ENCODE measurements at places on chromosomes 2 and 18. TPM values are rescaled to one million over a fixed set of nuclear protein-coding genes. Genes with fewer than 3 reads are reported as not detected.

- H3K36me3 ChIP-seq = peaks cover 53% of the 10 kb centered on the region
- H3K4me1 ChIP-seq = peaks cover 76% of the 10 kb centered on the region
- peak overlapping the region; percentile 95 for H3K27ac ChIP-seq
- peak; percentile 52 for DNase-seq
Observed at GRCh38 chr18:77101410-77102258, 30.9 kb downstream of the MBP start.

DNA sequence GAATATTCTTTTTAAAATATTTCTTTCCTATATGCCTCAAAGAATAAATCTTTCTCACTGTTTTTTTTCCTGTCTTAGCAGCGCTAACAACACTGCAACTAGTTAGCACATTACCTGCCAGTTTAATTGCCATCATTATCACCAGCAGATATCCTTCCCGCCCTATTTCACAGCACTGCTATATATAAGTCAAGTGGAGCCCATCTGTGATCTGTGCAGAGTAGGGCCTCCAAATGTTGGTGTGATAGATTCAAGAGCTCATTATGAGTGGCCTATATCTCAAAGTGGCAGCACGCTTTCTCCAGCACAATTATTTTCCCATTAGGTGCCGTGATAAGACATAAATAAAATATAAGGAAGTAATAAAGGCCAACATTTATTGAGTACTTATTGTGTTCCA lies 19.8 kb upstream of the RGPD4 start:
- no peaks in the 10 kb centered on the region for H3K27me3 ChIP-seq
- no peak overlapping the region for H3K4me3 ChIP-seq
- DNase-seq = no peak

Gene IWS1
- total RNA-seq = 53.1 TPM

- peaks cover 47% of the 10 kb centered on the region for H3K36me3 ChIP-seq
- H3K27me3 ChIP-seq = no peaks in the 10 kb centered on the region
- peak overlapping the region; percentile 75 for H3K27ac ChIP-seq
- peak overlapping the region; percentile 43 for H3K4me3 ChIP-seq
Observed at GRCh38 chr2:189874586-189875320, 90.5 kb downstream of the PMS1 start.

Gene CNGA3
- total RNA-seq = not detected

Gene HOXD8
- not detected for total RNA-seq

Gene GREB1L
- not detected for total RNA-seq

Gene NDUFS1
- total RNA-seq = 66.1 TPM

Gene NEUROD1
- not detected for total RNA-seq

Gene MAL
- total RNA-seq = 184 TPM

Gene CRYBA2
- total RNA-seq = not detected

Gene SP5
- not detected for total RNA-seq

DNA sequence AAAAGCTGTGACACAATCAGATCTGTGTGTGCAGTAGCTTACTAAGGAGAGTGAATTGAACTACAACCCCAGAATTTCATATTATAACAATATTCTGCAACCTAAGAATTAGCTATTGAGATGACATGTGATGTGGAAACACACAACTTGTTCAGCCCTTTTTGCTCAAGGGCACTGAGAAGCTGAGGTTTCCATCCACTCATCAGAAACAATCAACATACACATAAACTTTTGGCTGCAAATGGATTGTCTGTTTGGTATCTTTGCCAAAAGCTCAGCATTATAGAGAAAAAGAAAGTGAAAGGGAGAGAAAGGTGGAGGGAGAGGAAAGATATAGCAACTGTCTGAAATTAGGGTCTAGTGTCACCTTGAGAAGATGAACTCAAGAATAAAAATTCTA lies 117.2 kb upstream of the KLF7 start:
- H3K4me3 ChIP-seq = peak overlapping the region; percentile 70
- peaks cover 17% of the 10 kb centered on the region for H3K4me1 ChIP-seq
- peaks cover 4% of the 10 kb centered on the region for H3K36me3 ChIP-seq
- peak overlapping the region; percentile 83 for H3K27ac ChIP-seq

DNA sequence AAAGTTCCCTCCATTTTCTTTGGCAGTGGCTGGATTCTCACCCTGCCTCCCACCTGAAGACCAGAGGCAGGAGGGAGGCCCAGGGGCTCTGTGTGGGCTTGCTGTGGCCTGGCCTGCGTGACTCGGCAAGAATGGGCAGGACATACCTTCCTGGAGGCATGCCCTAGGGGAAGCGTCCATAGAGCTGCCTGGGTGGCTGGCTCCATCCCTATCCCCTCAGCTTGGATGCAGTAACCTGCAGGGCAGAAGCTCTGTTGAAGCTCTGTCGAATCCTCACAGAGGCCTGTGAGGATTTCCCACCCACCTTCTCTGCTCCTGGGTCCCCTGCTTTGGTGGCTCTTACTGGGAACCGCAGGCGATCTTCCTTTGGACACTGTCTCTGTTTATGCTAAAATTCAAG lies 1.3 kb upstream of the PRSS56 start:
- H3K4me3 ChIP-seq = no peak overlapping the region
- DNase-seq = no peak
- H3K36me3 ChIP-seq = no peaks in the 10 kb centered on the region
- no peak overlapping the region for H3K27ac ChIP-seq
- H3K27me3 ChIP-seq = peaks cover 25% of the 10 kb centered on the region

Gene GPR35
- total RNA-seq = 19.2 TPM

DNA sequence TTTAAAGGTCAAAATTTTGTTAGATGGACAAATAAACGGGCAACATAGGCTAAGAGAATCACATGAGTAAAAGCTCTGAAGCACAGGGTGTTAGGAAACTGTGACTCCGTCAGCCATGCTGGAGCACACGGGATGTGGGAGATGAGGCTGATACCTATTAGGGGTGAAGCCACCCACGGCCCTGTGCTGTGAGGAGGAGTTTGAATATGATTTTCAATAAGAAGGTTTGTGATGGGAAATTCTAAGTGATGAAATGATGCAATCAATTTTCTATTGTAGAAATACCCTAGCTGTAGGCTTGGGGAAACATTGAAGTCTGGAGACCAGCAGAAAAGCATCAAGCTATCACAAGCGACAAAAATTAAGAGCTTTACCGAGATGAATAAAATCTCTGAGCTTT lies 431.3 kb downstream of the CMPK2 start:
- H3K4me1 ChIP-seq = no peaks in the 10 kb centered on the region
- no peak for DNase-seq
- H3K27me3 ChIP-seq = no peaks in the 10 kb centered on the region
- H3K36me3 ChIP-seq = no peaks in the 10 kb centered on the region
- no peak overlapping the region for H3K27ac ChIP-seq

GRCh38 chr2:104873689-104874054 lies 19.8 kb downstream of the POU3F3 start:
- peaks cover 7% of the 10 kb centered on the region for H3K4me1 ChIP-seq
- no peaks in the 10 kb centered on the region for H3K36me3 ChIP-seq

DNA sequence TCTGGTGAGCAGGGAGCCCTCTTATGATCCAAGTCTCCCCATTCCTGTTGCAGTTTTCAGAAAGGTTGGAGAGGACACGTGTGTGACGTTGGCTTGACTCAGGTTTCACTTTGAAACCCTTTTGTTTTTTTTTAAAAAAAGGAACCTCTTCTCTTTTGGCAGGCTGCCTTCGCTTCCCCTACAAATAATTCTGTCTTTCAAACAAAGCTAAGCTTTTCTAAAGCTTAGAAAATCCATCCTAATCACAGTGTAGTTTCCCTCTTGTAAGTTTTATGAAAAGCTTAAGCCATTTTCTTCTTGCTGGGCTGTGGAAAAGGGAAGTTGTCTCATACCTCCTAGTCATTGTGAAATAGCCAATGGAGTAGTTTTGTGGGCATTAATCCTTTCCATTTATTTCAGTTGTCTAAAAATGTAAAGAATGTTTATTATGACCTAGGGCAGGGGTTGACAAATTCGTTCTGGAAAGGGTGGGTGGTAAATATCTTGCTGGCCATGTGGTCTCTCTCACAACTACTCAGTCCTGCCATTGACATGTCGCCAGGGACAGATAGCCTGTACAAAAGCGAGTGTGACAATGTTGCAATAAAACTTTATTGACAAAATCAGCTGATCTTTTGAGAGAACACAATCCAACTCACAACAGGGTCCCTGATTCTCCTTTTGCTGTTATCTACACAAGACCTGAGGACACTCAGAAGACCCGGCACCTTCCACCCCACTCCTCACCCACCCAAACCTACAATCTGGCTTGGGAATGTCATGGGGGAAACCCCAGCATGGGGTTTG lies 878.8 kb downstream of the RNF144A start:
- H3K36me3 ChIP-seq = peaks cover 18% of the 10 kb centered on the region
- peak overlapping the region; percentile 43 for H3K27ac ChIP-seq
- H3K27me3 ChIP-seq = no peaks in the 10 kb centered on the region

GRCh38 chr2:27185331-27186026 lies 26.4 kb upstream of the ATRAID start:
- H3K36me3 ChIP-seq = no peaks in the 10 kb centered on the region
- no peaks in the 10 kb centered on the region for H3K4me1 ChIP-seq
- H3K27ac ChIP-seq = no peak overlapping the region
- peaks cover 48% of the 10 kb centered on the region for H3K27me3 ChIP-seq

- H3K4me1 ChIP-seq = no peaks in the 10 kb centered on the region
- no peak overlapping the region for H3K27ac ChIP-seq
- H3K27me3 ChIP-seq = peaks cover 2% of the 10 kb centered on the region
- peaks cover 2% of the 10 kb centered on the region for H3K36me3 ChIP-seq
Observed at GRCh38 chr2:239716536-239717318, 308.4 kb downstream of the NDUFA10 start.

DNA sequence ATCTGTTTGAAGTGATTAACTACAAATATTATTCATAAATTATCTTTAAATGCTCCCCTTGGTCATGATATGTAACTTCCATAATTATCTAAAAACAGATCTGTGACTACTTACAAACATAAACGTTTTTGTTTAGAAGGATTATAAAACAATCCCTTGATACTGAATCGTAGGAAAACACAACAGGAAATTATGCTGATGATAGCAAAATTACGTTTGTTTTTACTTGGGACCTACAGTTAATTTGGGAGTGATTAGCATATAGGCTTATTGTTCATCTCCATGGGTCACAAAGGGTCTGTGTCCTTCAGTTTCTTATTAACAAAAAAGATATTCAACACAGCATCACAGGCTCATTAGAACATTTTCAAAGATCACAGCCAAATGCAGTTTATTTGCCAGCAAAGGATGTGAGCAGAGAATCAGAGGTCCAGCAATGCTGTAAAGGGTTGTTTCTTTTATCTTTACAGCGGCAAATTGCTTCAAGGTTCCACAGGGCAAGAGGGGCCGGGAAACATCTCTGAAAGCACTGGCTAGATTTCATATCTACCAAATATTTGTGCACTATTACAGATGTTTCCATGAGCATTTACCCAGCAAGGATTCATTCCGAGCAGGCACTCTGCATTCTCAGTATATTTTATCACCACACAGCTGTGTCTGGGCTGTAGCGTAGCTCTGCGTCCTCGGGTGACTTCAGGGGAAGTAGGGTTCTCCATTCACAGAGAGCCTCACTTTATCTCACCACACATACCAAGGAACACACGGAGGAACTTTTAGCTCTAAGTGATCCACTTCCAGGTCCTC lies 4.1 kb downstream of the CCDC195 start:
- H3K36me3 ChIP-seq = no peaks in the 10 kb centered on the region
- no peaks in the 10 kb centered on the region for H3K4me1 ChIP-seq
- no peak overlapping the region for H3K4me3 ChIP-seq
- H3K27ac ChIP-seq = no peak overlapping the region
- H3K27me3 ChIP-seq = peaks cover 10% of the 10 kb centered on the region

DNA sequence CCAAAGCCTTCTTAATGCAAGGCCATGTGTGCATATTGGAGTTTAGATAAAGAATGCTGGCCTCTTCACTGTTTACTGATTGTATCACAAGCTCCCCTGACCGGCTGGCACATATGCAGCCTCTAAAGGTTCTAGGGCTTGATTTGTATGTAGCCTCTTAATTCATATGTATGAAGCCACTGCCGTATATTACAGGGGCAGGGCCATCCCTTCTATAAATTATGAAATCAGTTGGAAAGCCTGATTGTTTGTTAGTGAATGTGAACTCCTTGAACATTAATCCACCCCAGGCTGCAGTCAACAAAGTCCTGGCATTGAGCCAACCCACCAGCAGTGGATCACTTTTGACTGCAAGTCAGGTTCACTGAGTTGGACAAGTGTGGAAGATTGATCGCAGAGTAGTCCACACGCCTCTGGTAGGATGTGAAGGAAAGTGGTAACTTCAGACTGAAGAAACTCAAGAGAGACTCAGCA lies 61.6 kb upstream of the PARD3B start:
- no peaks in the 10 kb centered on the region for H3K36me3 ChIP-seq
- H3K4me1 ChIP-seq = no peaks in the 10 kb centered on the region
- no peak for DNase-seq
- H3K4me3 ChIP-seq = no peak overlapping the region
- H3K27ac ChIP-seq = no peak overlapping the region
- peaks cover 4% of the 10 kb centered on the region for H3K27me3 ChIP-seq

DNA sequence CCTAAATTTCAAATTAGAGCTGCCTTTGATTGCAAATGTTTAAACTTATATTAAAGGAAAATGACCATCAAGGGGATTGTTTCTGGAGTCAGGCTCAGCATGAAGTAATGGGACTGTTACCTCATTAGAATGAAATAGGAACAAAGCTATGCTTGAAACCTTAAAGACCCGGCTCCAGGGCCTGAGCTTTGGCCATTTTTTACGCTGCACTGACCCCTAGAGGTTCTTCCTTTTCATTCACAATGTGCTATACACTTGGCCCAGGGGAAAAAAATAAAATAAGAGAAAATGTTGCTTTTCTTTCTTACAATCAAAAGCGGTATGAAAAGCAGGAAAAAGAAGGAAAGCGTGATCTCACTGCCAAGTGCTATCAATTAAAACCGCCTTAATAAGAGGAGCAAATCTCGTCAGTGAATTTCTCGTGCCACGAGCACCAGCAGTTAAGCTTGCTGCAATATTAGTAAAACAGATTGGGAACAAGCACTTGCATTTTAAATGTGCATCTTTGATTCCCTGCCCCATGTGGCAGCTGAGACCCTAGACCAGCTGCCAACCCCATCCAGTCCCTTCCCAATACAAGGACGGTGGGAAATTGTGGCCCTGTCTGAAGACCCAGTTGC lies 96.6 kb downstream of the MBD2 start:
- H3K27me3 ChIP-seq = no peaks in the 10 kb centered on the region
- no peak overlapping the region for H3K27ac ChIP-seq
- H3K4me1 ChIP-seq = peaks cover 11% of the 10 kb centered on the region
- peaks cover 2% of the 10 kb centered on the region for H3K36me3 ChIP-seq

GRCh38 chr2:216920143-216920876 lies 60.4 kb upstream of the TNP1 start:
- H3K4me3 ChIP-seq = no peak overlapping the region
- no peaks in the 10 kb centered on the region for H3K36me3 ChIP-seq
- H3K27ac ChIP-seq = no peak overlapping the region
- DNase-seq = no peak
- H3K4me1 ChIP-seq = peaks cover 2% of the 10 kb centered on the region

GRCh38 chr2:144414324-144414845 lies 105.5 kb downstream of the ZEB2 start:
- no peaks in the 10 kb centered on the region for H3K36me3 ChIP-seq
- H3K27me3 ChIP-seq = no peaks in the 10 kb centered on the region
- H3K27ac ChIP-seq = no peak overlapping the region

GRCh38 chr2:172233987-172234715 lies 131.5 kb upstream of the DLX2 start:
- peak overlapping the region; percentile 87 for H3K4me3 ChIP-seq
- no peak for DNase-seq
- peaks cover 24% of the 10 kb centered on the region for H3K4me1 ChIP-seq
- no peaks in the 10 kb centered on the region for H3K36me3 ChIP-seq

- H3K4me3 ChIP-seq = no peak overlapping the region
- no peaks in the 10 kb centered on the region for H3K36me3 ChIP-seq
- H3K27ac ChIP-seq = no peak overlapping the region
Observed at GRCh38 chr2:120566331-120567035, 169.2 kb upstream of the GLI2 start.

Gene REG1A
- not detected for total RNA-seq

All from activated naive CD8-positive, alpha-beta T cell treated with anti-CD3 and anti-CD28 coated beads, Interleukin-2, amount 10 ng/mL, durations not matched to agents 7 days and 5 days (primary cell).